ENCODE measurements at places on chromosomes 2 and 18.
A peak's percentile ranks its signal among the peaks of the same experiment; 100 is the strongest.

DNA sequence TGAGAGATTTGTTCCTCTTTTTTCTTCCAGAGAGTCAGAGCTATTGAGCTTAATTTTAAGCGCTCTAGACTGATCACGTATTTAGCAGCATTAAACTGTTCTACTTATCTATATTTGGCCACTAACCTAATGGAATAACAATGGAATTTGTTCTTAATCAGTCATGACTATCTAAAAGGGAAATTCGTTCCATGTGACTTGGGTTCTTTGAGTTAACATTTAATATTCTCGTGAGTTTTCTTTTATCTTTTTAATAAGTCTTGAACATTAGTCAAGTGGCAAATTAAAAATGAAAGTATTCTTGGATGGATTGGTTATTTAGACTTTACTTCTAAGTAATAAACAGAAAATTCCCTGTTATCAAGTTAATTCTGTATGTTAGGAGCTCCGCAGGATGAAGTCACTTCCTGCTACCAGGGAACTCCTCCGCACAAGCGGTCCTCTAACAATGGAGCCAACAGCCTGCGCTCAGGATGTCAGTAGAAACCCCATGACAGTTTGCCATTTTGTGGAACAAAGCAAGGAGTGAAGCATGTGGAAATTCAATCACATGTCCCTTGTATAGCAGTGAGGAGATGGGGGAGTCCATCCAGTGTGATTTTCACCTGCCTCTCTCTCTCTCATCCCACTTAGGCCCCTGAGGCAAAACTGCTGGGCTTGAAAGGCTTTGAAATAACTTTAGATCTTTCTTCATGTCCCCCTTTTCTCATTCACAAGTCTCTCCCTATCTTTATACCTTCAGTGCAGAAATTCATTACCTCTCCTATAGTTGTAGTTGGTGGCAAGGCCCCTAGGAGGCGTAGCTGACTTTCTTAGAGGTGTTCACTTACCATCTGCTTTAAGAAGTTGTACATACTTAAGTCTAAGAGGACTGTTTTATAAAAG lies 138.1 kb downstream of the WDR7 start:
- peak; percentile 33 for DNase-seq

GRCh38 chr2:16932826-16933225 lies 267.2 kb upstream of the CYRIA start:
- no peak for DNase-seq

GRCh38 chr2:57182916-57183315 lies 863.7 kb upstream of the VRK2 start:
- peak; percentile 42 for DNase-seq

GRCh38 chr18:48937869-48938750 lies 12.7 kb downstream of the SMAD7 start:
- no peak for DNase-seq

- DNase-seq = no peak
Observed at GRCh38 chr2:169415233-169415748, 53.0 kb upstream of the LRP2 start.

DNA sequence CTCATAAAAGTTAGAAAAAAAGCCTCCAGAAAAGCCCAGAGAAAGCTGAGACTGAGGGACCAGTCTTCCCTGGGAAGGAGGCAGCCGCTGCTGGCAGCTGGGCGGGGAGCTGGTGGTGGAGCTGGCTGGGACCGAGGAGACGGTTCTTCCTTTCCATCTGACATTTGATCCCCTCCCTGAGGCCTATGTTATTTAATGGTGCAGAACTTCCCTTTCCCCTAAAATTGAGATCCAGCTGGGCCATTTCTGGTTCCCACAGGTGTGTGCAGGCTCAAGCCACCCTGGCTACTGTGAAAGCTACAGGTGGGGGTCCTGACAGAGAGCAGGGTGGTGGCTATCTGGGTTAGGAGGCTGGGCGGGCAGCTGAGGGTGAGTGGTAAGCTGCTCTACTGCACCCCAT lies 81.5 kb upstream of the FZD7 start:
- no peak for DNase-seq
